SK-N-SH (cell line): ENCODE measurements at places on chromosomes 3 and 15.

- no peak for DNase-seq
Measured at GRCh38 chr3:158200955-158201354, 91.1 kb downstream of the RSRC1 start.

GRCh38 chr3:58572013-58572633 lies 5.1 kb downstream of the FAM107A start:
- no peak for DNase-seq

GRCh38 chr3:146638718-146639117 lies 33.6 kb upstream of the PLSCR5 start:
- no peak for DNase-seq

DNA sequence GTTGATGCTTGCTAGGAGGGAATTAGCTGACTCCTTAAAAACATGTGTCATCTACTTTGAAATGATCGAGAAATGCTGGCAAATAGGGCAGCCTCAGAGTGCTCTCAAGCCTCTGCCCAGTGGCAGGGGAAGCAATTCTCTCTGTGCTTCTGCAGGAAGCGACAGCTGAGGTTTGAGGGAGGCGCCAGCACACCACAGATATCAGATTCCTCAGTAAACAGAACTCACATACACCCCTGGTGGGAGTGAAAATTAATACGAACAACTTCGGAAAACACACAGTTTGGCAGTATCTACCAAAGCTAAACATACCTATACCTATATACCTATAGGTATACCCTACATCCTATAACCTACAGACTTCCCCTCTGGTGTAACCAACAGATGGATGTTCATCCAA lies 61.3 kb downstream of the NSMCE3 start:
- peak; percentile 42 for DNase-seq

- DNase-seq = no peak
Measured at GRCh38 chr3:81300324-81300927, 461.0 kb downstream of the GBE1 start.

DNA sequence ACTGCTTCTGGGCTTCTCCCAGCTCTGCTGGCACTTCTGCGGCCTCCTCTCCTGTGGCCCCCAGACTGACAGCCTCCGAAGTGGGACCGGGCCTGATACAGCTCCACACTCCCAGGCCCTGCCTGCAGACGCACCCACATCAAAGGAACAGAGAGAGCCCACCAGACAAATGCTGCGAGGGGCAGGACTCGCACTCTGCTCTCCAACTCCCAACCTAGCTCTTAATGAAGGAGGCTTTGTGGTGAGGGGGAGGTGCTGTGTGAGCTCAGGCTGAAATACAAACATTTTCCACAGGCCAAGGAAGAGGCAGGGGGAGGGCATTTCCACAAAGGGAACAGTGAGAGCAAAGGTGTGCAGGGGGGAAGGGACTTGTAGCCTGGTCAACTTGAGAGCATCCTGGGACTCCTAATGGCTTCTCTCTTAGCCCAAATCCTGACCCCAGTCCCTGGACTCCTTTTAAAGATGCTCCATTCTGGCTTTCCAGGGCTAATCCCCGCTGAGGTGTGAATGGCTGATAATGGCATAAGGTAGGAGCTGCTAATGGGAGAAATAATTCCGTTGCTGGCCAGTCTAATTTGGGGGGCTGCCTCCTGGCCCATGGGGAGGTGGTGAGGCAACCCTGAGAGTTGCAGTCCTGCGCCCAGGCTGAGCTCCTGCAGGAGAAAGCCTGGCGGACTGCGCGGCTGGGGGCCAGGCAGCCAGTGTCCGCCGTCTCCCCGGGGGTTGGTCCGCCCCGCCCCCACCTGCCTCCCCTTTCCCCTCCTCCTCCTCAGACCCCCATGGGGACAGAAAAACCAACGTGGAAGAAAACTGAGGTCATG lies 9.6 kb downstream of the LINGO1 start:
- peak; percentile 49 for DNase-seq

GRCh38 chr3:54563501-54564200 lies 364.2 kb downstream of the LRTM1 start:
- no peak for DNase-seq

- DNase-seq = no peak
Measured at GRCh38 chr3:127933396-127933795, 18.4 kb downstream of the KBTBD12 start.

- no peak for DNase-seq
Measured at GRCh38 chr15:81957698-81958097, 88.1 kb downstream of the MEX3B start.

GRCh38 chr3:65625305-65625704 lies 413.4 kb downstream of the MAGI1 start:
- no peak for DNase-seq

DNA sequence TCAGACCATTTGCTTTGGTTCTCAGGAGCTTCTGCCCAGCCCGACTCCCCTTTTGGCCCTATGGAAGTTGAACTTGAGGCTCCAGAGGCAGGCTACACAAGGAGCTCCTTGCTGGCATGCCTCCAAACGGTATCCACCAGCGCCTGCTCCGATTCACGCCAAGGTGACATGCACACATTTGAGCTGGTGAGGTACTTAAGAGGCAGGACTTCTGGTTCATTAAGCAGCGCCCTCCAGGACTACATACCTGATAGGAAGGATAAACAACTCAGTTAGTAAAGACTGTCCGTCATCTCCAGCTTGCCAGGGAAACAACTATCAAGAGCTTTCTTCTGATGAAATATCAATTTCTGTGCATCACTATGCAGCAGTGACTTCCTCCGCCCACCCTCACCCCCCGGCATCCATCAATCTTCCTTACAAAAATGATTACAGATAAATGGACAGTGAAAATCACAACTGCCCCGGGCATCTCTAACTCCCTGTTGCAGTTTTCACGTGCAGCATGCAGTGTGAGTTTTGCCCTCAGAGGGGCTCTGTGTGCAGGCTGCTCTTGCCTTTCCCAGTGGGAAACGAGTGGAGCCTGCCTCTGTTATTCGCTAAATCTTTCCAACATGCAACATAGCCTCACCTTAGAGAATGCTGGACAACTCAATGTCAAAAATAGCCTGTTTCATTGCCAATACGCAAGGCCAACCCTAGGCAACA lies 122.9 kb downstream of the ARRDC4 start:
- DNase-seq = no peak

GRCh38 chr3:122893754-122894668 lies 99.1 kb downstream of the SLC49A4 start:
- peak; percentile 49 for DNase-seq

GRCh38 chr3:23254835-23255234 lies 51.7 kb downstream of the UBE2E2 start:
- DNase-seq = no peak

GRCh38 chr3:32240159-32240545 lies 1.7 kb downstream of the CMTM8 start:
- peak; percentile 62 for DNase-seq

- no peak for DNase-seq
Measured at GRCh38 chr3:10459954-10460754, 45.2 kb downstream of the ATP2B2 start.

DNA sequence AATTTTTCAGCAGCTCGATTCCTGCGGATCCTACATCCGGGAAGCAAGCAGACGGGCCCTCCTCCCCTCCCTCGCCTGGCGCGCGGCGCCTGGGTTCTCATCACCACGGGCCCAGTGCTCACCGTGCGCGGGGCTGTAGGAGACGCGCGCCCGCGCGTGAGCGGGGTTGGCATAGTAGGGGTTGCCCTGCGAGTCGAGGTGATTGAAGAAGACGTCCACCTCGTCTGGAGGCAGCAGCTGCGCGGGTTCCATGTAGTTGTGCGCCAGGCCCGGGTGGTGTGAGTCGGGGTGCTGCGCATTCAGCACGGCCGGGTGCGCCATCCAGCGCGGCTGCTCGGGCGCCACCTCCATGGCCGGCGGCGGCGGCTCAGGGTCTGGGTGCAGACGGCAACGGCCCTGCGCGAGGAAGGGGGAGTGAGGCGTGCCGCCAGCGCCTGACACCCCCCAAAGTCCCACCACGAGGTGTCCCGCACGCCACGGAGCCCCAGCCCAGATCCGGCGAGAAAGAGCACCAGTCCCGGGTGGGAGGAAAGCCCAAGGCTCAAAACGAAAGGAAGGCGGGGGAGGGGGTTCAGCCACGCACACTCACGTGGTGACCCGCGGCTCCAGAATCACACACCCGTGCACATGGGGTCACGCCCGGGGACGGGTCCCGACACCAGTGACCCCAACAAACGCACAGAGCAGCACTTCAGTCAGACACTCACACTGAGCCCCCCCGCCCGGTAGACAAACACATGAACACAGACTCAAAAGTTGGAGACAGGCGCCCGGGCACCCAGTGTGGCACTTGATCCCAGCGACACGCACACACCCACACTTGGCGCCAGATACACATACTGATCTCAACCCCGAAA lies 6.1 kb downstream of the GATA2 start:
- peak; percentile 61 for DNase-seq

- DNase-seq = peak; percentile 91
Measured at GRCh38 chr15:90001062-90001682, at the start of gene ZNF710. Gene ZNF710, plus strand, starts transcription at chr15:90001324. Its CDS starts 65,814 bp downstream, at chr15:90067138.

- no peak for DNase-seq
Measured at GRCh38 chr3:136105044-136105443, 91.1 kb downstream of the MSL2 start.

DNA sequence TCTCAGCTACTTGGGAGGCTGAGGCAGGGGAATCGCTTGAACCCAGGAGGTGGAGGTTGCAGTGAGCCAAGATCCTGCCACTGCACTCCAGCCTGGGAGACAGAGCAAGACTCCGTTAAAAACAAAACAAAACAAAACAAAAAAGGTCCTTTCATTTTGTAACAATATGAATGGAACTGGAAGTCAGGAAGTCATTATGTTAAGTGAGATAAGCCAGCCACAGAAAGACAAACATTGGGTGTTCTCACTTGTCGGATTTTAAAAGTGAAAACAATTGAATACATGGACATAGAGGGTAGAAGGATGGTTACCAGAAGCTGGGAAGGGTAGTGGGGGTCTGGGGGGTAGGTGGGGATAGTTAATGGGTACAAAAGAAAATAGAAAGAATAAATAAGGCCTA lies 12.5 kb upstream of the B3GALNT1 start:
- no peak for DNase-seq

GRCh38 chr15:62927196-62927595 lies 115.4 kb upstream of the TPM1 start:
- no peak for DNase-seq
